ENCODE measurements at places on chromosomes 2 and 18.

DNA sequence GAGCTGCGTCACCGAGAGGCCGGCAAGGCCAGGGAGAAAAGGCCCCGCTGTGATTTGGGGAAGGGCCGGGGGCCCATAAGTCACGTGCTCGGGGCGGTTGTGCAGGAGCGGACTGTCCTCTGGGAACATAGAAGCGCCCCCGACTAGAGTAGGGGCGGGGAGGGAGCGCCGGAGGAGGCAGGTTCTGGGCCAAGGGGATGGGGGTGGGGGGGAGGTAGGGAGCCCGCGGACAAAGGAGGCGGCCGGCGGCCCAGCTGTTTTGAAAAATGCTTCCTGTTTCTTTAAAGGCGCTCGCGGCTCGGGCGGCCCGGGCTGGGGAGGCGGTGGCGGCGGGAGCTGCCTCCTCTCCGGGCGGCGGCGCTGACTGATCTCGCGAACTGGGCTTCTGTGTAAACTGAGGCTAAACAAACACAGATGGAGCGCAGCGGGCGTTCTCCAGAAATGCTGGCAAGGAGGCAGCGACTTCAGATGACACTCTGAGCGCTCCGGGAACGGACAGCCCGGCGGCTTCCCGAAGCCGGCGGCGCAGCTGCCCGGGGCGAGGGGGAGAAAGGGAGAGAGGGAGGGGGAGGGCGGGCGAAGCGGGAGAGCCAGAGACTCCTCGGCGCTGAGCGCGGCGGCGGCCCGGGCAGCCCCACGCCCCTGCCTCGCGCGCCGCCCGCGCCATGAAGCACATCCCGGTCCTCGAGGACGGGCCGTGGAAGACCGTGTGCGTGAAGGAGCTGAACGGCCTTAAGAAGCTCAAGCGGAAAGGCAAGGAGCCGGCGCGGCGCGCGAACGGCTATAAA is at the start of gene ATOH8:
Gene ATOH8 (plus strand): TSS at position 467 of the 788 bp plus-strand sequence. CDS start 199 bp downstream, at position 666.
- peak; percentile 20 for DNase-seq

DNA sequence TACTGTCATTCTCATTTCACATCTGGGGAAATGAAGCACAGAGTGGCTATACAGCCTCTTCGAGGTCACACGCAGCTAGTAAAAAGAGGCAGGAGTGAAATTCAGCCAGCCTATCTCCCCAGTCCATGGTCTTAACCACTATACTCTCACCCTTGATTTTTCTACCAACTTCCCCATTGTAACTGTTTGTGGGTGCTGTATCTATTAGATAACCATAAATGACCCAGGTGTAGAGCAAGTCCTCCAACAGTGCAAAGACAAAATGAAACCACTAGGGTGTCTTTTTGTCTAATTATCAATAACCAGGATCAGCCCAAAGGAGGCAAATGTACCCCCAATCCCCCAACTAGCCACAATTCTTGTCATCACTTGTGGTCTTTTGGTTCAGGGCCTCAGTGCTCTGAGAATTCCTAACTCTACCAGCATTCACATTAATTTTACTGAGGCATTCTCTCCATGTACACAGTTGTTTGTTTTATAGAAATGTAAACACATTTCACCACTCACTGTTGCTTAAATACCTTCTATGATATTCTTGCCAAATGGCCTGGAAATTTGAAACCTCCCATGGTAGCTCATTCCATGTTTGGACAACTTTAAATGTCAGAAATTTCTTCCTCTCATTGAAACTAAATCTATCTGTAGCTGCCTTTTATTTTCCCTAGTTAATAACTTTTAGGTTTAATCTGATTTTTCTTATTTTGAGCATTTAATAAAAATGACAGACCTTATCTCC is 58.7 kb downstream of the SLC40A1 start:
- no peak for DNase-seq

DNA sequence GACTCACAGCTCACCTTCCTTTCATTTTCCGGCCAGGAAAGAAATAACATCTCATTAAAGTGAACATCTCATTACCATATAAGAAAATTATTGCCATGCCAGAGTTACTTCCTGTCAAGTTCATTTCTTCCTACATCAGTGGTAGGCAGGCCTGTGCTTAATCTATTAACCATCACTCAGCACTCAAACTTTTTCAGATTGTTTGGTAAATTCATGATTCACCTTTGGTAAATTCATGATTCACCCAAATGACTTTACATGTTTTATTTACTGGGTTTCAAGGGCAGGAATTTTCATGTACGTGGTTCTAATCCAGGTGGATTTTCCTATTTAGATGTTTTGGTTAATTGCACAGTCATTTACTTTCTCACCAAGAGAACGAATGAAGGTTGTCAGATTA is 116.5 kb downstream of the CSRNP3 start:
- DNase-seq = no peak

DNA sequence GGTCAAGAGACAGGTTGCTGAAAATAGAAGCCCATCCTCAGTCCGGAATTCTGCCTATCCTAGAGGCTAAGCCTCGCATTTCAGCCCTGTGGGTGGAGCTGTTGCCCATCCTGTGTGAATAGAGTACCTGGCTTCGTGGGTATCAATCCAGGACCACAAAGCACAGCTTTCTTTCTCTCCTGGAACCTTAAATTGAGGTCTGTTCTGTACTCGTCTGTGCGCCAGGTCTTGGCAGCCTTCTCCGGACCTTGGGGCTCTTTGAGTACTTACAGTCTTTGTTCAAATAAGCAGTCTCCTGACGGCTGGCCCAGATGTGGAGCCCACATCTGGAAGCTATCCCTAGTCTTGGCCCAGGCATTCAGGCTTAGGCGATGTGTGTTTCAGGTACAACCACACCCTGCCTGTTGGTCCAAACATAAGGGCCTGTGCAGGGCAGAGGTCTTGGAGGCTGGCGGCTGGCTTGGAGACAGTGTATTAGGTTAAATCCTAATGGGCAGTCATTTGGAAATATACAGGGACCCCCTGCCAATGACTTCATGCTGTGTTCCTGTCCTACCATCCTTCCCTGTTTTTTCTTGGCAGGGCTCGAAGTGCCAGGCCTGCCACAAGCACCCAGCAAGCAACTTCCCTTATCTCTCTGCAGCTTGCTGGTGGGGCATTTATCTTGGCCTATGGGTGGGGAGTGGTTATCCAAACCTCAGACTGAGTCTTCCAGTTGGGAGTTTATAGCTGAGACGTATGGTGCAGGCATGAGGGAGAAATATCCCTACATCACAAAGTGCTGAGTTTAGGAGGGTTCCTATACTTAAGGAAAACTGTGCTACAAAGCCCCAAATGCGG is 294.1 kb downstream of the BCL2 start:
- no peak for DNase-seq

GRCh38 chr18:79930020-79930642 is 21.3 kb downstream of the SLC66A2 start:
- no peak for DNase-seq

DNA sequence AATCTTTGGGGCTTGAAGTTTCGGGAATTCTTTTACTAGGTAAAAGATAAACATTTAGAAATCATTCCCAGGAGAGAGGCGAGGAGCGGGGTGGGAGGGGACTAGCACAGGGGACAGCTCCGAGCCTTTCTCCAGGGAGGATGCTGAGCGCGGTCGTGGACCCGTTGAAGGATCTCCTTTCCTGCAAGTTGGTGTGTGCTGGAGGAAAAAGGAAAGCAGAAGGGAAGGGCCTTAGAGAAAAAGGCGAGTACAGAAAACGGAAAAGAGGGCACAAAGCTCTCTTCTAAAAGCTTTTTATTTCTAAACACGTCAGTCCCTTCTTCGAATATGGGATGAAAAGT is 640 bp downstream of the SLC39A6 start:
- no peak for DNase-seq

DNA sequence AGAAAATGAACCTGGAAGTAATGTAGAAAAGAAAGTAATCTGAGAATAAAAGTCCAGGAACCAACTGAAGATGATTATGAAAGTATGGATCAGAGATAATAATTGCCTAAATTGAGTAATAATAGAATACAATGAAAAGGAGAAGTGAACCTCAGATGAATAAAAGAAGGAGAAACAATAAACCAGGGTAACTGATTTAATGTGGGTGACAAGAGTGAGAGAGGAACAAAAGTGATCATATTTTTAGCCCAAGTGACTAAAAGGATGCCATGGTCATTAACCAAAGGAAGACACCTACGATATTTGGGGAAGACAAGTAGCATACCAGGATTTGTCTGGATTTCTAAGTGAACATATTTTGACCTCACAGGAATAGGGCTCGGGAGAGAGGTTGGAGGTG is 600.6 kb downstream of the RNF144A start:
- DNase-seq = no peak

DNA sequence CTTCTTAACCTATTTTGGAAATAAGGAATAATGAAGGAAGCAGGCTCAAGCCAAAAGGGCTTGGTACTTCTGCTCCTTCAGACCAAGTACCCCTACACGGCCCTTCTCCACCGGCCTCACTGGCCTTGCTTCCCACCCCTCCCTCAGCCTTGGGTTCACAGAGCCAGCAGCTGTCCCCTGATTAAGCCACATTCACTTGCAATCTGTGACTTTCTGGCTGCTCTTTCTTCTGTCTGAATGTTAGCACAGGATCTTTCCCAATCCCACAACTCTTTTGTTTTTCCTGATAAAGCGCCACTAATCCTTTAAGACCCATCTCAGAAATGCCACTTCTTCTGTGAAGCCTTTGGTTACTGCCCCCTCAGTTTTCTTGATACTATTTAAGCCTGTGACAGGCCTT is 52.4 kb downstream of the REEP1 start:
- DNase-seq = no peak

DNA sequence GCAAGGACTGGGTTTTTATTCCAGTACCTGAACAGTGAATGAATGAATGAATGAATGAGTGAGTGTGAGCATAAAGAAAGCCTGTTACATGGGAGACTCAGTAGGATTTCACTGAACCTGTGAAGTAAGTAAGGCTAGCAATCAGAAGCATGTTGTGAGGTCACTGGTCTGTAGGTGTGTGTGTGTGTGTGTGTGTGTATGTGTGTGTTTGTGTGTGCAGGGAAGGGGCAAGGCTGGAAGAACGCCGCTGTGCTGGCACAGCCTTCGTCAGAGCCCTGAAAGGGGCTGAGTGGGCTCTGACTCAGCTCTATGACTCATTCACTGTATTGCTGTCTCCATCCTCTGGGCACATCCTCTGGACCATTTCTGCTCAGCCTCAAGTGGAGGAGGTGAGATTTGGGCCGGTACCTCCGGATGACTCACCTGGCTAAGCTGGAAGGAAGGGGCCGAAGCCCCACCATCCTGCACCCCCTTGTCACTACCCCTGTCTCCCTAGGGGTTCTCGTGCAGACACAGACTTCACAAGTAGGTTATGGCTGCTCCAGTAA is 51.4 kb upstream of the MRPL33 start:
- no peak for DNase-seq

GRCh38 chr2:949384-950079 is 1.1 kb upstream of the SNTG2 start:
- no peak for DNase-seq

GRCh38 chr2:10918661-10919409 is 7.1 kb downstream of the KCNF1 start:
- DNase-seq = no peak

DNA sequence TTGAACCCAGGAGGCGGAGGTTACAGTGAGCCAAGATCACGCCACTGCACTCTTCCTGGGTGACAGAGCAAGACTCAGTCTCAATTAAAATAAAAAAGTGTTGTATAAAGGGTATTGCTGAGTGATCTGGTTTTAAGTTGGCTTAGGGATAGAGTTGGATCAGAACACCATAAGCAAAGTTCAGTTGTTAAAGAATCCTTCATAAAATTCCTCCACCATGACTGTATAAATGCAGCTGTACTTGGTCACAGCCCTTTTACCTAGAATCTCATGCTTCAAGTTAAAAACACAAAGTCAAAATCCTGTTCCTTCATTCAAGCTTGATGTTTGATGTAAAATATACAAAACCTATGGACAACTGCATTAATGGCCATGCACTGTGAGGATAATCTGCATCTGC is 33.4 kb upstream of the PNO1 start:
- DNase-seq = no peak

DNA sequence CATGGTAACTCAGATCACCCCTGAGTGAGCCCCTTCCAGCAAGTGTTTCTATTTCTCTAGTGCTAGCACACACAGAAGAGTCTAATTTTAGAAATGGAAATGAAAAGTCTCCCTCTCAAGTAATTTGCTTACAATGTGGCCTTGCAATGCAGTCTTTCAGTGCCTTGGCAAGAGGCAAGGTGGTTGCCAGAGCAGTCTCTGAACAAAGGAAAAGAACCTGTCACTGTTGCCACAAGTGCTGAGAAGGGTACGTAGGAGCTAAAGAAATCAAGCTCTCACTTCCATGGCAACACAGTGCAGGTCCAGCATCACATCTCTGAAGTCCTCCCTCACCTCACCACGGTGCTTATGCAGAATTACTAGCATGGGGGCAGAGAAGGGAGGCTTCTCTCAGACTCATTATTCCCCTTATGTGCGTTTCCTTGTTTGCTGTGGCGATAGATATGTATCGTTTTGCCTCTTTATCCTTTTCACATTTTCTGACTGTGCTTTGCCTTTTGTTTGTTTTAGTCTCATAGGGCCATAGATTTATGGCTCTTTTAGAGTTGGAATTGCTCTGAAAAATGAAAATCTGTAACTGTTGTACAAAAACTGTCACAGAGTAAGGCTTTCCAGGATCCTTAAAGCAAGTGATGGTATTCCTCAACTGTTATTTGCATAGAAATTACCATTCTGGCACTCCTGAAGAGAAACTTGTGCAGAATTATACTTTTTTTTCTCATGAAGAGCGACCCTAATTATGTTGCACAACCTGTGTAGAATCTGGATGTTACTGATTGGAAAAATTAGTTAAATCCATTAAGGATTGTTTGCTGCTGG is 164.8 kb downstream of the CCDC85A start:
- DNase-seq = no peak

GRCh38 chr2:99470957-99471356 is 18.9 kb downstream of the REV1 start:
- no peak for DNase-seq

GRCh38 chr2:17894556-17894955 is 16.1 kb downstream of the KCNS3 start:
- no peak for DNase-seq

- no peak for DNase-seq
Measured at GRCh38 chr2:31075431-31075830, 62.8 kb downstream of the GALNT14 start.

- DNase-seq = no peak
Measured at GRCh38 chr18:25604196-25604893, 252.4 kb upstream of the ZNF521 start.

DNA sequence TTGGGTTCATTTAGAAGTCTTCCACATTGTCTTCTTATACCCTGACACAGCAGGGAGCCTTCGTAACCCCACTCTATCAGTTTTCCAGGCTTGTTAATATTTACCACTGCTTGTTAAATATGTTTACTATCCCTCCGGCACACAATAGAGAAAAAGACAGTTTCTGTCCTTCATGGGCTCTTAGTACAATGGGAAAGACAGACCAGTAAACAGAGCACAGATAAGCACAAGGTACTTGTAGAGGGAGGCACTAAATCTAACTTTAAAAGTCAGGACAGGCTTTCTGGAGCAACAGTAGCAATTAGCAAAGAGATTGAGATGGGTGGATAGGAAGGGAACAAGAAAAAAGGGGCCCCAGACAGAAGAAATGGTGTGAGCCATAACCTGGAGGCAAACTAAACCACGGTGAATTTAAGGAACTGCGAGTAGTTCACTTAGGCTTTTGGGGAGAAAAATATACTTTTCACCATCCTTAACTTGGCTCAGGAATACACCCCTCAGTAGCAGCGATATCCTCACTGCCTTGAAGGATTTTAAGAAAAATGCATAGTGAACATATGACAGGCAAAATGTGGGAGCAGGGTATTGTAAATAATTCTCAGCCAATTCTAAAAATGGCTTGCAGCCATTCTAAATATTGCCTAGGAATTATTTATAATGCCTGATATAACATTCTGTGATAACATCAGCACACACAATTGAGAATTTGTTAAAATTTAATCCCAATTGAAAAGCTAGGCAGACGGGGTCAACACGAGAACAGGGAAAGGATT is 383.7 kb downstream of the CDH2 start:
- DNase-seq = no peak
